ENCODE measurements at places on chromosomes 13 and 19.

- DNase-seq = no peak
Measured at GRCh38 chr19:3319643-3320353, 46.6 kb upstream of the NFIC start.

GRCh38 chr13:51843529-51843928 lies 1.4 kb downstream of the TMEM272 start:
- no peak for DNase-seq

GRCh38 chr13:48819376-48819775 lies 156.3 kb upstream of the FNDC3A start:
- DNase-seq = no peak

- DNase-seq = no peak
Measured at GRCh38 chr13:46355901-46356590, 31.0 kb downstream of the RUBCNL start.

DNA sequence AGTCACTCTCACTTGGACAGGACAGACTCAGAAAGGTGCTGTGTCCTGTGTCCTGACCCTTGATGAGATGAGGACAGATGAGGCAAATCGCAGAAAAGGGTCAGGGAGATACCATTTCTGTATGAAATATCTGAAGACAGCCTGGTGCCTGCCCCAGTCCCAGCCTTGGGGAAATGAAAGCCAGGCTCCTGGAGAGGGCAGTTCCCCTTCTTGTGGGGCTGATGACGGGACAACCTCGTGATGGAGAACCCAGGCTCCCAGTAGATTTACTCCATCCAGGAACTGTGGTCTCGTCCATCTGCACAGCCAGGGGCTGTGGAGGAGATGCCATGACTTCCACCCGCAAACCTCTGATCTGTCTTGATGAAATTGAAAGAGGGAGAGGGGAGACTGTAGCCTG lies 13.8 kb downstream of the LILRB1 start:
- DNase-seq = no peak

DNA sequence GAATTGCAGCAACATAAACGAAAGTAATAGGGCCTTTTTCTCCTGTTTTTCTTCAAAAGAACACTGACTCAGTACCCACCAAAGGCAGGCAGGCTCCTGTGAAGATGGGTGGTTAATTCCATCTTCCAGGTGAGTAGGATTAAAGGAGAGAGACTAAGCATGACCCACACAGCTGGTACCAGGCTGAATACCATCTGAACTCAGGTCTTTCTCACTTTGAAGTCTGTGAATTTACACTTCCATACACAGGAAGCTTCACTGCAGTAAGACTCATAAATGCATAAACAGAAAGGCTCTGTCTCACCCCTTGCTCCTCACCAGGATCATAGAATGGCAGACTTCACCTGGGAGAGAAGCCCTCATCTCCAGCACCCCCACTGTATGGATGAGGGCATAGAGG lies 194.6 kb downstream of the KLF12 start:
- DNase-seq = no peak

DNA sequence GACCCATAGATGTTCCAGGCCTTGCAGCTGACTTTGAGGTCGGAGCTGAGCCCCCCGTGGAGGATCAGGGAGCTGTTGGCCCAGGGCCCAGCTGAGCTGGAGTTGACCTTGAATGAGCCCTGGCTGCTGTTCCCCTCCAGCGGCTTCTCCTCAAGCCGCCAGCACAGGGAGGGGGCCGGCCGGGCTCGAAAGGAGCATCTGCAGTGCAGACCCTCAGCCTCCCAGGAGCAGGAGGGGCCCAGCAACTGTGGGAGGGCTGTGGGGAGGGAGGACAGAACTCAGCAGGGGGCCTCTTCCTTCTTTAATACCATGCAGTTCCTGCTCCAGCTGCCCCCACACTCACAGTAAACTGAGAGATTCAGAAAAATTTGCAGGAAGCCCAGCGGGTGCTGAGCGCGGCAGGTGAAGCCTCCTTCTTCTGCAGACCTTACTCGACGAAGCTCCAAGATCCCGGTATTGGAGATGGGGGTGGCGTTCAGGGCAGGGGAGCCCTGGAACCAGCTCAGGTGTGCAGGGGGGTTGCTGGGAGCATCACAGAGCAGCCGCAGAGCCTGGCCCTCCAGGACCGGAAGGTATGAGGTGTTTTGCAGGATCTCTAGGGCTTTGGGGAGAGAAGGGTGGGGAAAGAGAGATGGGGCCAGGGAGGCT lies 2.6 kb downstream of the SIGLEC5 start:
- no peak for DNase-seq

DNA sequence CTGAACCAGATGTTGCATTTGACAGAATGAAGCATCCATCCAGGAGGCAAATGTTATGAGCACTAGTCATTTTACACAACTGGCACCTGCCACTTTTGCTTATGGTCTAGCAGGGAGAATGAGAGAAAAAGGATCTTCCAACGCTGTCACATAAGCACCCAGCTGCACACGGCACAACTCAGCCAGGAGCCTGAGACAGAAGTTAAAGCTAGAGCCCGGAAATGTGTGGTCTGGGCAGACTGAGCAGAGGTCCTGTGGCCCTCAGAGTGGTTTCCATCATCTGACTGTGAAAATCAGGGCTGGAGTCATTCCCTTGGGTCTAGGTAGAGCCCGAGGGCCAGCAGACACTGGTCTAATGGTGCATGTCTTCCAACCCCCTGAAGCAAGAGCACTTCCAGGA lies 78.4 kb upstream of the XPO4 start:
- no peak for DNase-seq

GRCh38 chr13:52366291-52366690 lies 39.7 kb downstream of the THSD1 start:
- no peak for DNase-seq

DNA sequence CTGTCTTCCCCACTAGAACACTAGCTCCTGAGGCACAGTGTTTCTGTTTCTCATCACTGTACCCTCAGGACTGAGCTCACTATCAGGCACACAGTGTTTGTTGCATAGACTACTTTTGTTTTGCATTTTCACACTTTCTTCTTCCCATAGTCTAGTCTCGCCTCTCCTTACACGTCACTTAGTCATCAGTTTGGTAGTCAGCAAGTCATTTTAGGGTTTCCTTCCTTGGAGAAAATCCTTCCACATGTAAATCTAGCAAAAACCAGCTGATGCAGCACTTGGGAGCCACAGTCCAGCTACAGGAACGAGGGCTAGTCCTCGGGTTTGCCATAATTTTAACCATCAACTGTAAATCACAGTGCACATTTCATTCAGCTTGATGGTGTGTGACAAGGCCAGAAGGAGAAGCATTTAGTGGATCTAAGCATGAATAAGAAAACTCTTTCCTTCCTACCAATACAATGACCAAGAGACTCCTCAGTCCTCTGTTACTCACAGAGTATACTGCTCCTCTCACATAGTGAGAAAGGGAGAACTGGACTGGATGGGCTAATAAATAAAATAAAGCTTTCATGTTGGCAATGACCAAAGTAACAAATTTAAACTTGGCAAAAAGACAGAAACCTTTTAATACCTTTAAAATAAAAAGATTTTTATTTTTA lies 221.0 kb downstream of the KLF12 start:
- DNase-seq = no peak

Data from NT2/D1 (cell line).